ENCODE measurements at places on chromosomes 3 and 15. TPM values are rescaled to one million over a fixed set of nuclear protein-coding genes. Genes with fewer than 3 reads are reported as not detected.

GRCh38 chr3:58325525-58325992 lies 7.1 kb upstream of the PXK start:
- DNase-seq, result no peak
- no peaks in the 10 kb centered on the region for H3K4me1 ChIP-seq
- no peaks in the 10 kb centered on the region for H3K27me3 ChIP-seq
- H3K4me3 ChIP-seq, result no peak overlapping the region
- no peak overlapping the region for H3K27ac ChIP-seq
- no peaks in the 10 kb centered on the region for H3K36me3 ChIP-seq

DNA sequence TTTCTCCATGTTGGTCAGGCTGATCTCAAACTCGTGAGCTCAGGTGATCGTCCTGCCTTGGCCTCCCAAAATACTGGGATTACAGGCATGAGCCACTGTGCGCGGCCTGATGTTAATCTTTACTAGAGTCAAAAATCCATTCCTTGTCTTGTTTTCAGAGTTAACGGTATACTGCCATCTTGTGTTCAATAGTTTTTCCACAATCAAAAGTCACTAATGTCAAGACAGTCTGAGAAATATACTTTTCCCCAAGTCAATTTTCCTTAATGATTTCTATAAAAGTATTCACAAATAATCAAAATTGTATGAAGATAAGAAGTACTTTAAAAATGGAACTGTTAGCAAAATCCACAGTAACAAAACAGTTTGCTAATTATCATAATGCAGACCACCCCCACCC lies 8.5 kb downstream of the CRBN start:
- no peak for DNase-seq
- H3K4me1 ChIP-seq, result no peaks in the 10 kb centered on the region
- no peaks in the 10 kb centered on the region for H3K27me3 ChIP-seq
- H3K4me3 ChIP-seq, result no peak overlapping the region
- H3K27ac ChIP-seq, result no peak overlapping the region

GRCh38 chr15:91118817-91119590 lies 18.9 kb downstream of the SV2B start:
- no peak for DNase-seq
- H3K27me3 ChIP-seq, result no peaks in the 10 kb centered on the region
- peaks cover 3% of the 10 kb centered on the region for H3K4me1 ChIP-seq

CFAP100 gene
- total RNA-seq, result not detected

PYGO1 gene
- 7.2 TPM for total RNA-seq
